ENCODE measurements at places on chromosomes 12 and 14.
A peak's percentile ranks its signal among the peaks of the same experiment; 100 is the strongest.

DNA sequence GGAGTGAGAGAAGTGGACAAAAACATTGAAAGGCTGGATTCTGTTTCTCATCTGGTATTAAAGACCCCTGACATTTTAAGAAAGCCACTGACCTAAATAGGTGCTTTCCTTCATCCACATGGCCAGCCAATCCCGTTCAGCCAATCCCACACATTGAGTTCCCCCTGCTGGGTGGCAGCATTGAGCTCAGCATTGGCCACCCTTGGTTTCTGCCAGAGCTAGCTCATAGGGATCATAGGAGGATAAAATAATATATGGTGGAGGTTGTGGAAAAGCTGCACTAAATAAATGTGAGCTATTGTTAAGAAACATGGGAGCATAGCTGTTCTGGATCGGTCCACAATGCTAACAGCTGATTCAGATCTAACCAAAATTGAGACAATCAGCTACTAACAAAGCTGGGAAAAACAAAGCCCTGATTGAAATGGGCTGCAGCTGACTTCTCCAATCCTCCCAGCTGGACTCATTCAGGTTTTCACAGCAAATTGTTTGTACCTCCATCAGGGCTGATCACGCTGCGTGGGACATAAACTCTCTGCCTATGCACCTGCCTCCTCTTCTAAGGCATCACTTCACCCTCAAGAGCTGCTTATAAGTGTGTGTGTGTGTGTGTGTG, 256.5 kb downstream of the EMP1 start:
- DNase-seq: no peak

DNA sequence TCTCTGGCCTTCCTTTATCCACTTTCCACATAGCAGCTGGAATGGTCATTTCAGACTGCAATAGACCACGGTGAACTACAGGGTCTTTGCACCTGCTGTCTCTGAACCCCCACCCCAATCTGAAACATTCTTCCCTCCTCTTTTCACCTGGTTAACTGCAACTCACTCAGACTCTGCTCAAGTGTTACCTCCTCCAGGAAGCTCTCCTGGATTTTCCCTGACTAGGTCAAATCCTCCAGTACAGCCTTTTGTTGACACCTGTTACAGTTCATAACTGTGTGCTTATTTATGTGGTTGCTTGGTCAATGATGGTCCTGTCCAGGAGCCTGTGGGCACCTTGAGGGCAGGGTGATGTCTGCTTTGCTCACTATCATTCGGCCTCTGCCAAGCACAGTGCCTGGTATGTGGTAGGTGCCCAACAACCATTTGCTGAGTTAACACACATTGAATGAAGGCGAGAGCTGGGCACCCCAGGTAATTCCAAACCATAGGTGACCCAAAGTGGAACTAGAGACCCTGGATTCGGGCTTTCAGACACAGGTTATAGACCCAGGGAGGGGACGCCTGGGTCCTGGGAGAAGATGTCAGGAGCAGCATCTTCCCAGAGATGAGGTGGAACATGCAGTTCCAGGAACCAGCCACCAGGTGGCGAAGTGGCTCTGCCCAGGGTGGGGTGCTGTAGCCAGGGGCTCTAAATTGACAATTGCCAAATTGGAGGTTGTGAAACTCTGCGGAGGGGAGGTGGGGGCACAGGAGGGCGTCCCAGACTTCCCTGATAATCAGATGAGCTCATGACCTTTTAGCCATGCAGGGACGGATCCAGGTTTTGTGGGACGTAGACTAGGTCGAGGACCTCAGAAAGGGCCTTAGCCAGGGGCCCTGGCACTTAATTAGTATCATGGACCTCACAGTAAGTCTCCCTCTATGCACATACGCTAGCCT, 28.1 kb downstream of the TRPV4 start:
- DNase-seq: peak; percentile 55

GRCh38 chr14:22610931-22611330, 12.8 kb downstream of the ABHD4 start:
- DNase-seq: peak; percentile 57

GRCh38 chr14:93239869-93240677, 33.0 kb downstream of the UBR7 start:
- peak; percentile 60 for DNase-seq

DNA sequence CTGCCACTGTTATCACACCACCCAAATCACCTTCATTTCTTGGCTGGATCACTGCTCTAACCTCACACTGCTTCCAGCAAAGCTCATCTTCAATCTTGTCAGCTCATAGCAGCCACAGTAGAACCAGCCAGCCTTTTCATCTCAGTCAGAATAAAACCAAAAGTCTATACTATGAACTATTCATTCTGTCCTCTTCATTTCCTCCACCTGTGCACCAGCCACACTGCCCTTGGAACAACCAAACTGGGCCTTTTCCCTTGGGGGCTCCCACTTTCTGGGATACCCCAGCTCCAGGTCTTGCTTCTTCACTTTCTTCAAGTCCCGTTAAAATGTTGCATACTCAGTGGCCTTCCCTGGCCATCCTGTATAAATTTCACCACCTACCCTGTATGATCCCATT, 234.4 kb upstream of the DAAM1 start:
- DNase-seq: no peak

DNA sequence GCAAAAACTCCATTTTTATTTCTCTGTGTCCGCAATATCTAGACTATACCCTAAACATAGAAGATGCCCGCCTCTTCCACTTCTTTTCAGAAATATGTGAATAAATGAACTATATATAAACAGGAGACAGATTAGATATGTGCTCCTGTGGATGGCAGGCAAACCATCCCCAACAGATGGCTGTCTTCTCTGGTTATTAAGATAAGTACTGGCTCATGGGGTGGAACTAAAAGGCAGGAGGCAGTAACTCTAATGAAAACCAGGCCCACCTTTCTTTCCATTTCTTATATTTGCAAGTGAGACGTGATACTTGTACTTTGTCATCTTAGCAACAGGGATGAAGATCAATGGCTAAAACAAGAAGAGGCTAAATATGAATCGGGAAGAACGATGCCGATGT, 20.2 kb downstream of the E2F7 start:
- DNase-seq: no peak

- peak; percentile 68 for DNase-seq
Observed at GRCh38 chr12:48788854-48789775, at the start of gene ADCY6. Gene ADCY6, minus strand, starts transcription at chr12:48789089. Its CDS starts 5,655 bp downstream, at chr12:48783434.

- no peak for DNase-seq
Observed at GRCh38 chr14:100058777-100059437, 6.3 kb upstream of the EVL start.

- DNase-seq: no peak
Observed at GRCh38 chr12:109685574-109686447, 27.8 kb upstream of the FAM222A start.
